ENCODE measurements at places on chromosomes 2 and 18.
A peak's percentile ranks its signal among the peaks of the same experiment; 100 is the strongest.

GRCh38 chr2:182824767-182825158 is 41.7 kb downstream of the FRZB start:
- no peak for DNase-seq

- no peak for DNase-seq
Observed at GRCh38 chr18:74450626-74451025, 6.5 kb downstream of the DIPK1C start.

- no peak for DNase-seq
Observed at GRCh38 chr2:105584435-105585010, 160.2 kb upstream of the NCK2 start.

DNA sequence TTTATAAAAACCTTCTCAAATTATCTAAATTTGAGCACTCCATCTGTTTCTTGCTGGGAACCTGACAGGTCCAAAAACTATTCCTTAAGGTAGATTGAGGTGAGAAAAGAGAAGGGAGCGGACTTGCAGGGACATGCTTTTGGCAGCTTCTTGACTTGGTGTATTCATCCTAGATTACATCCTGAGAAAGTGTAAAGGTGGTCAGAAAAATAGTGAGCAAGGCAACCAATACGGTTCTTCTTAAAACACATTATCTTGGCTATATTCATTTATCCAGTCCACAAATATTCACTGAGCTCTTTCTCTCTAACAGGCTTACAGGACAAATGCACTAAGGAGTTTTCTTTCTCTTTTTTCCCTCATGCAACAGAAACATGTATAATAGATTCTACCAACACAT is 230.0 kb downstream of the LRP1B start:
- no peak for DNase-seq

DNA sequence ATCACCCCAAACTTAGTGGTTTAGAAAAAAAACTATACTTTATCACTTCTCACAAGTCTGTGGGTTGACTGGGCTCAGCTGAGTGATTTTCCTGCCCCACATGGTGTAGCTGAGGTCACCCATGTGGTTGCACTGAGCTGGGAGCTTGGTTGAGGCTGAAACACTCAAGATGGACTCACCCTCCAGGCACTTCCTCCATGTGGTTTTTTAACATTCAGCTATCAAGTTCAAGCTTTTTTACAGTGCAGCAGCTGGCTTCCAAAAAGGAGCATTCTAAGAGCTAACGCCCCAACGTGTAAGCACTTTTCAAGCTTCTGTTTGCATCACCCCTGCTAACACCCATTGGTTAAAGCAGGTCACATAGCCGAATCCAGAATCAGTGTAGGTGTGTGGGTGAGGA is 105.9 kb upstream of the CREB1 start:
- peak; percentile 77 for DNase-seq

DNA sequence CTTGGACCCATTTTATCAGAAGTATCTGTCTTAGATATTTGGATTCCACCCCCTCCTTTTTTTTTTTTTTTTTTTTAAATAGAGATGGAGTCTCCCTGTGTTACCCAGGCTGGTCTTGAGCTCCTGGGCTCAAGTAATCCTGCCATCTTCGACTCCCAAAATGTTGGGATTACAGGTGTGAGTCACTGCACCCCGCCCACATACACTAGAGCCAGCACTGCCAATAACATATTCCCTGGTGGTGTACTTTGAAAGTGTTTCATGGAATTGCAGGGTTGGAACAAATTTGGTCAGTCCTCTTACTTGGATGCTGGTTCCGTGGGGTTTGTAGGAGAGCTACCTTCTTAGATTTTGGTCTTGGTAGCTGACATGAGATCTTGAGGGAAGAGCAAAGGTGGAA is 15.0 kb downstream of the PDCL3 start:
- no peak for DNase-seq

GRCh38 chr2:128573531-128573930 is 254.9 kb upstream of the HS6ST1 start:
- no peak for DNase-seq

- no peak for DNase-seq
Observed at GRCh38 chr2:125711075-125711474, 944.9 kb upstream of the GYPC start.

- DNase-seq = no peak
Observed at GRCh38 chr2:81250270-81250669, 945.7 kb upstream of the LRRTM1 start.
